ENCODE measurements at places on chromosomes 1 and 21. TPM values are rescaled to one million over a fixed set of nuclear protein-coding genes. Genes with fewer than 3 reads are reported as not detected.

GRCh38 chr1:44801491-44802305 lies 1.5 kb downstream of the PLK3 start:
- no peak for DNase-seq

- no peak for DNase-seq
Measured at GRCh38 chr21:29697555-29698193, 242.1 kb downstream of the GRIK1 start.

DNA sequence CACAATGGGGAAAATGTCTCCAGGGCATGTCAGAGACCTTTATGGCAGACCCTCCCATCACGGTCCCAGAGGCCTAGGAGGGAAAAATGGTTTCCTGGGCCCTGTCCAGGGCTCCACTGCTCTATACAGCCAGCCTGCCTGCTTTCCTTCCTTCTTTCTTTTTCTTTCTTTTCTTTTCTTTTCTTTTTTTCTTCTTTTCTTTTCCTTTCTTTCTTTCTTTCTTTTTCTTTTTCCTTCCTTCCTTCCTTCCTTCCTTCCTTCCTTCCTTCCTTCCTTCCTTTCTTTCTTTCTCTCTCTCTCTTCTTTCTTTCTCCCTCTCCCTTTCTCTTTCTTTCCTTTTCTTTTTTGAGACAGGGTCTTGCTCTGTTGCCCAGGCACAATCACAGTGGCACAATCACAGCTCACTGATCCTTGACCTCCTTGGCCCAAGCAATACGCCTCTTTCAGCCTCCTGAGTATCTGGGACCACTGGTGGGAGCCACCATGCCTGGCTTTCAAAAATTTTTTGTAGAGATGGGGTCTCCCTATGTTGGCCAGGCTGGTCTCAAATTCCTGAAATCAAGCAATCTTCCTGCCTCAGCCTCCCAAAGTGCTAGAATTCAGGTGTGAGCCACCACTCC lies 106.9 kb downstream of the BACH1 start:
- DNase-seq = no peak

- no peak for DNase-seq
Measured at GRCh38 chr1:43481491-43481890, 27.8 kb upstream of the HYI start.

GRCh38 chr1:23473037-23473800 lies 10.8 kb downstream of the ASAP3 start:
- no peak for DNase-seq

GRCh38 chr1:56570924-56571372 lies 8.4 kb downstream of the PLPP3 start:
- DNase-seq = no peak

DNA sequence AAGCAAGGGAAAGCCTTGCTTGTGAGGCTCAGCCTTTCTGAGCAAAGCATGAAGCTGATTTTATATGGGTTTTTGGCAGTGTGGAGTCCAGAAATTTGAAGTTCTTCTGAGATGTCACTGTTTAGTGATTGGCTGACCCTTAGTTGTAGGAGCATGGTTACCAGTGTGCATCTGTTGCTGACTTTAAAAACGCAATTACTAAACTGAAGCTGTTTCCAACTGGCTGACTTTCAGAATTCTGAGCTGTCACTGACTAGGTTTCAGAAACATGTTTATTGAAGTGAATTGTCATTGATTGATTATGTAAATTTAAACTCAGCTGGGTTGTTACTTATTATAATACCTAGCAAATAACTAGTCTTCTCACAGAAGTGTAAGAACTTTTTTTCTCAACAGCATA lies 89.4 kb downstream of the PDE4B start:
- no peak for DNase-seq

DNA sequence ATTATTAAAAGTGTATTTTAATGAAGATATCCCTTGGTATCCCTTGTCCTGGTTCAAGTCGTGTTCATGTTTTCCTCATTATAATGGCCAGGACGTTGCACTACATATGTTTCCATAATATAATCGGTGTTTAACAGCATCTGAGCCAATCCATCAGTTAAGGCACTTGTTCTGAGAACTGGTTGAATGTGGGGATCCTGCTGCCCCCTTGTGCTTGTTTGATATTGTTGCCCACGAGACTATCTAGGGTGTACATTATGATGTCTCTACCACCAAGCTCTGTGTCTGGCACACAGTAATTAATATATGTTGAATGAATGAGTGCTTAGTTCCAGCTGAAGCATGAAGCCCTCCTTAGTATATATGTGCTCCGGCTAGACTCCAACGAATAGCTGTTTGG lies 193.0 kb downstream of the CACNA1E start:
- no peak for DNase-seq

DNA sequence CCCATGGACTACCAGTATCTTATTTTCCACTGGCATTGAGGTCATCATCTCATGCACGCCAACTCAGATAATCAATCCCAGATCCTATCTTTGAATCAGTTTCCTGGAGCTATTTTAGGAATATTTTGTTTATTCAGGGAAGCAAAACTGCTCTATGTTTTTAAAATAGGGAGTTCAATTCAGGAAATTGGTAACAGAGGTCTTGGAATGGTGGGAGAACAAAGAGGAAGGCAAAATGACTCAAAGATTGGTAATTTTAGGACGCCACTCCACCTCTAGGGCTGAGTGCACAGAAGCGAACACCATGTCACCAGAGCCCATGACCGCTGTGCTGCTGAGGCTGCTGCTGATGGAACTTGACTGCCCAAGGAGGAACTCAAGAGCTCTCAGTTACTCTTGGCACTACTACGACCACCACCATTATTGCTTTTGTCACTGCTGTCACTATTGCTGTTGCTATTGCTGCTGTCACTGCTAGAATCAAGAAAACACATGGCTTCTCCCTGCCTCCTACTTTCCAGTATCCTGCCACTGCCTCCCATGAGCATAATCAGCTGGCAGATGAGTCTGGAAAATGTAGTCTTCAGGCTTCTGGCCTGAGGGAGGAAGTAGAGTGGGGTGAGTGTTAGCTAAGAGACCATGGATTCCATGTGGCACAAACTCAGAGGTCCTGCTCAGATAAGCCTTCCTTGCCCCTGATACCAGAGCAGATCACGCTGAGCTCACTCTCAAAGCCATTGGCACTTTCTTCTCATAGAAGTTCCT lies 71.6 kb upstream of the CNIH3 start:
- DNase-seq = no peak

DNA sequence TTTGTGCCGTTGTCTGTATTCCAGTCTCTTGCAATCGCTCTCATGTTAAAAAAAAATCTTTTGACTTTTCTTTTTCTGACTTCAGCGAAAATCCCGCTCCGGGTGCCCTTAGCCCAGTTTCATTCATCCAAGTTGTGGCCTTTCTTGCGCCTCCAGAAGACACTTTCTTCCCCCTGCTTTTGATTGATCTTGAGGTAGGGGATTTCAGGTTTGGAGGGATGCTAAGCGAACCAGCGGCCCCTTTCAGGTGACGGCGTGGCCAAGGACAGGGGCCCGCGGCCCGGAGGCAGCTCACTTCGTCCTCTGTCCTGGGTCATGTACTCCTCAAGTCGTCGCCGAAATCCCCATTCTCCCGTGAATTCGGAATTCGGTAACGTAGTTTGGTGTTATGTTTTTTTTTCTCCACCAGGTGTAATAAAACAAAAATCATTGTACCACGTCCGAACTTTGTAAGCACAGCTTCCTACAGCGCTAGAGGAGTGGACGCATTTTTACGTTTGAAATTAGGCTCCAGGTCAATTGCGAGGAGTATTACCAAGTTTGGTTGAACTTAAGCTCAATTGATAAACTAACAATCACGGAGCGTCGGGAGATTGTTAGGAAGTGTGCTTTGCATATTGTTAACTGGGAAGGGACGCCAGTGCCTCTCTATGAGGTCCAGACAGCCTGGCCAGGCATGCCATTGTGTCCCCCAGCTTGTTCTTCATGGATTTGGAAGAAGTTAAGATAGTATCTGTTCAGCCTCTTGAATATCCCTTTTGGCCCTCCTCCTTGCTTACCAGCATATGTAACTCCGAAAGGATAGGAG lies 1.1 kb downstream of the MRPS6 start:
- no peak for DNase-seq

GRCh38 chr1:100354971-100355394 lies 2.7 kb downstream of the CDC14A start:
- no peak for DNase-seq

GRCh38 chr1:31696242-31696641 lies 7.6 kb downstream of the COL16A1 start:
- no peak for DNase-seq

- no peak for DNase-seq
Measured at GRCh38 chr1:175307160-175307559, 114.6 kb upstream of the KIAA0040 start.

GRCh38 chr1:160001440-160001839 lies 30.4 kb downstream of the PIGM start:
- DNase-seq = no peak

- DNase-seq = no peak
Measured at GRCh38 chr1:151618470-151618869, 6.6 kb downstream of the SNX27 start.

- no peak for DNase-seq
Measured at GRCh38 chr1:205783904-205784303, 8.6 kb upstream of the RAB29 start.

DNA sequence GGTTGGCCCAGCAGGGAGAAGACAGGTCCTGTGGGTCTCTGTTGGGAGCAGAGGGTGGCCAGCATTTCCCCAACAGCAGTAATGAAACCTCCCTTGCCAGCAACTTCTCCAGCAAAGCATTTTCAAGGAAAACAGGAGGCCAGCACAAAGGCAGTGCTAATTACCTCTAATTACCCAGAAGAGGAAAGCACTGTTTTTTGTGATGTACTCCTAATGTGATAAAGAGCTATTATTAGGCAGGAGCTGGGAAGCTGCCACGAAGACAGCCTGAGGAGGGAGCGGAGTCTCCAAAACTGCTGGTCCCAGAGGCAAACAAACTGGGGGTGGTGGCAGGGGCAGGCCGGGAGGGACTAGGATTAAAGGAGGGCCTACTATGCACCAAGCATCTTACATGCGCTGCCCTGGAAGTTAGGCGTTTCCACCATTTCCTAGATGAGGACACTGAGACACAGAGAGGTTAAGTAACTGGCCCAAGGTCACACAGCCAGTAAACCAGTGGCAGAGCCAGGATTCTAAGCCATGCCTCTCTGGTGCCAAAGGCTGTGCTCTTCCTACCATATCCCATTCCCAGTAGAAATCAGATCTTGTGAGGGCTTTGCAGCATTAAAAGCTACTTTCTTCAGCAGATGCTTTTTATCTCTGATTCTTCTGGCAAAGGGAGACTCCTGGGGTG lies 24.5 kb downstream of the HTR6 start:
- no peak for DNase-seq

GRCh38 chr1:53992085-53992874 lies 25.7 kb downstream of the LDLRAD1 start:
- DNase-seq = no peak

- peak; percentile 5 for DNase-seq
Measured at GRCh38 chr1:34682452-34683223, 72.2 kb upstream of the GJB5 start.

GRCh38 chr1:36919491-36920145 lies 114.7 kb downstream of the GRIK3 start:
- peak; percentile 17 for DNase-seq

GRCh38 chr1:29451368-29451892 lies 215.1 kb downstream of the PTPRU start:
- no peak for DNase-seq

GRCh38 chr1:100928128-100928527 lies 32.2 kb downstream of the SLC30A7 start:
- no peak for DNase-seq

GRCh38 chr21:35583566-35584216 lies 476.6 kb downstream of the SETD4 start:
- DNase-seq = no peak

KRTAP13-2 gene
- total RNA-seq = not detected

IVL gene
- total RNA-seq = not detected

NVL gene
- total RNA-seq = 14.0 TPM

ATP1A2 gene
- total RNA-seq = 1.5 TPM

GBP5 gene
- 1.9 TPM for total RNA-seq

LRRC7 gene
- total RNA-seq = 0.33 TPM

GBP6 gene
- 0.08 TPM for total RNA-seq

S100B gene
- 1.1 TPM for total RNA-seq

Data from liver (tissue), 10 donors.